ENCODE measurements at places on chromosomes 12 and 14.

DNA sequence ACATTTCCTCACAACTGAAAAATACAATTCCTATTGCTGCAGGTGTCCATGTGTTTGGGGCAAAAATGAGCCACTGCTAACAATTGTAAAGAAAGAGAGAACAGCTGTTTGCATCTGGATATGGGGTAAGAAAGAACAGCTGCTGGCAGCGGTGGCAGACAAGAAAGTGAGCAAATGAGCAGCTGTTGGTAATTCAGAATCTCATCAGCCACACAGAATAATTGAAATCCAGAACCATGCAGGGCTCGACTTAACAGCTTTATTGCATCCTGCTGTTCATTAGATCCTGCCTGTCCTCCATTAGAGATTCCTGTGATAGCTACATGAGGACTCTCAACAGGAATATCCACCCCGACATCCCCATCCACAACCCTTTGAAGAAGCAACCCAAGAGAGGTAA, 62.5 kb upstream of the TSPAN8 start:
- DNase-seq = no peak

DNA sequence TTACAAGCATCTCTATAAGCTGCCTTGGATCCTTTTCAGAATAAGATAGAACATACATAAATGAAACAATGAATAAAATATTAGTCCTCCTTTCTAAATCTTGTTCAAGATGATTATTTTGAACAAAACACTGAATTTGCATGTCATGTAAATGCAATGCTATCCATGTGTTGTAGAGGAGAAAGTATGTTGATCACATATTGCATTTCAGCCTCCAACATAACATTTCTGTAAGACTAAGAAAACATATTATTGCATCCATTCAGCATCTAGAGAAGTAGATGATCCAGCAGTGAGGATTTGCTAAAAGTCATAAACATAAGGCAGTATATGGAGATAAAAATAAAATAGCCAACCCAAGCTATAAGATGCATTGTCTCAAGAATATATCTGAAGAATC, 172.6 kb downstream of the CPNE8 start:
- DNase-seq = no peak

DNA sequence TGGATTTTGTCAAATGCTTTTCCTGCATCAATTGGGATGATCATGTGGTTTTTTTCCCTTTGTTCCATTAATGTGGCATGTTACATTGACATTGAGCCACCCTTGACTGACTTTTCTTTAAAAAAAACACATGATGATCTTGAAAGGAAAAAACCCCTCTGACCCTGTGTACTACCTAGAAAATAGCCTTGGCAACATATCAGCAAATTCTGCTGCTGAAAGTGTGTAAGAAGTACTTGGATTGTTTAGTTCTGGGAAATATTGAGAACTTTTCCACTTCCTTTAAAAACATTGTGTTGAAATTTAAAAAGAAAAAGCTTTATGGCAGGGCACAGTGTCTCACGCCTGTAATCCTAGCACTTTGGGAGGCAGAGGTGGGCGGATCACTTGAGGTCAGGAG, 20.7 kb downstream of the ACACB start:
- no peak for DNase-seq

DNA sequence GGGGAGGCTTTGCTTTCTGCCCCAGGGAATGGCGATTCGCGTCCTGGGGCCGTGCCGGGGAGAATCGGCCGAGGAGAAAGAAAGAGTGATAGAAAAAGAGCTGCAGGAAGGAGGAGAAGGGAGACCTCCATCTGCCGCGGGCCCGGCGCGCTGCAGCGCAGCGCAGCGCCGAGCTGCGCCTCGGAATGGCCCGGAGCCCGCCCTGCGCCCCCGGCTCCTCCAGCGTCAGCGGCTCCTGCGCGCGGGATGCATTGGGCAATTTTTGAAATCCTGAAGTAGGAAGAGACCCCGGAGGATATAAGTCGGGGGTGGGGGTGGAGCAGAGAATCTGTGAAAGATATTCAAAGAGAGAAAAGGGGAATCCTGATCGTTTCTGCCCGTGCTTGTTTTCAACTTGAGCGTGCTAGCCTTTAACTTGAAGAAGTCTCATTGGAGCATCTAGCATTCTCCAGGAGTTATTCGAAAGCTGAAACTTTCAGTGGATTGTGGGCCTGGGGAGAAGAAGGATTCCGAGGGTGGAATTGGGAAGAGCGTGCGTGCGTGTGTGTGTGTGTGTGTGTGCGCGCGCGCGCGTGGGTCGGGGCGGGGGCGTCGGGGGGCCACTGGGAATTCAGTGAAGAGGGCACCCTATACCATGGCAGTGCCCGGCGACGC, 441 bp downstream of the PDE3A start:
- no peak for DNase-seq

DNA sequence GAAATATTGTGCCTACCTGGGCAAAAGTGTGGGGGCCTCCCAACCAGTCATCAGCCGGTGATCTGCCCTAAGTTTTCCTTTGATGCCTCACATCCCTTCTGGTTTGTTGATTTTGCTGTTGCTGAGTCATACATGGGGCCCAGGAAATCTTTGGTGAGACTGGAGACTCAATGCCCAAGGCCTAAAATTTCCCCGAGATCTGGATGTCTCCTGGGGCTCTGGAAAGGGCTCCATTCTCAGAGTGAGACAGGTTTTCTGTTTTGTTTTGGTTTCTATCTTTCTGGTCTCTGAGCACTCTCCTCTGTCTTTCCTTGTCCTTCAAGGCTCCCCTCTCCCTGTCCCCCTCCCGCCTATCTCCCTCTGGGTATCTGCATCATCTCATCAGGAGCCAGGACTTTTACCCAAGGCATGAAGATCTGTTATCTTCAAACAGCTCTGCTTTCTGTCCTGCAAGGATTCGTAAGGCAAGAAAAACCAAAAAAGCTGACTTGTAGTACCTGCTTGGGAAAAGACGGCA, 152.8 kb upstream of the MAX start:
- no peak for DNase-seq

DNA sequence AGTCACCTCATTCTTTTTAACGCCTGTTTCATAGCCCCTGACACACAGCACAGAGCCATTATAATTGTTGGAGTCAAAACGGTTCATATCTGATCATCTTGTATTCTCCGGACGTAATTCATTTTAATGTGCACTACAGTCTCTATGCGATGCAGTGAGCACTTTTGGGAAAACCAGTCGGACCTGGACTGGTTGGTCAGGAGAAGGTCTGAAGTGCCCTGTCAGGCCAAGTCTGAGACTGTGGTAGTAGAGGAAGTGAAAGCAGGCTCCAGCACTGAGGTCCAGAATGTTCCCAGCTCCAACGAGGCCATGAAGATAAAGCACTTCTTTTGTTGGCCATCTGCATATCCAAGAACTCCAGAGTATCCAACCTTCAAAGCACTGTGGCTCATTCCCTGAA, 117.1 kb upstream of the NCOR2 start:
- no peak for DNase-seq

GRCh38 chr12:131547555-131547954, 163.3 kb upstream of the SFSWAP start:
- DNase-seq = no peak

- no peak for DNase-seq
These were observed 53.2 kb upstream of the VASH1 start for GRCh38 chr14:76708028-76708427.

DNA sequence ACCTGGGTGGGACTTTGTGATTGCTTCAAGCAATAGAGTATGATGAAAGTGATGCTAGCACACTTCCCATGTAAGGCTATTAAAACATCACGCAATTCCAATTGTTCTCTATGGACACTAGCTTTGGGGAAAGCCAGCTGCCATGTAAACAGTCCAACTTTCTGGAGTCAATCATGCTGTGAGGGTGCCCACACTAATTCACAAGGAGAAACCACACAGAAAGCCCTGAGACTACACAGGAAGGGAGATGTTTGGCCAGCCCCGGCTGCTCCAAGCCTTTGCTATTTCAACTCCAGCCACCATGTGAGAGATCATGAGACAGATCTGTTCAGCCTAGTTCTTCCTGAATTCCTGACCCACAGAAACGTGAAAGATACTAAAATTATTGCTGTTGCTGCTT, 96.3 kb downstream of the ST8SIA1 start:
- no peak for DNase-seq

GRCh38 chr14:64463873-64464272, 1.4 kb upstream of the AKAP5 start:
- no peak for DNase-seq

DNA sequence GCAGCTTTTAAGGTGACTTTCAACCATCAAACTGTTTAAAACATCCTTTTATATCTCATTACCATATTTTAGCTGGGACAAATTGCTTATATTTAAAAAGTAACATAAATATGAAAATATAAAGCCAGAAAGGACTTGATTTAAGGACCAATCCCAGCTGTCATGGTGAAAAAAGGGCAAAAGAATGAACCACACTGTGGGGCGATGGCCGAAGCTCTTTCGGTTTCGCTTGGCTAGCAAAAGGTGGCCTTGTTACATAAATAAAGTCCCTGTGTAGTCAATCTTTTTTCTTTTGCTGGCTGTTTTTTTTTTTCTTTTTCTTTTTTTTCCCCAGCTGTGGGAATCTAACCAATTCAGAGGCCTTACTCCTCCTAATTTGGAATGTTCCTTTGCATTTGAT, 50.9 kb downstream of the FBXO33 start:
- no peak for DNase-seq

- DNase-seq = no peak
These were observed 15.9 kb downstream of the ATP6V1D start for GRCh38 chr14:67343601-67344230.

DNA sequence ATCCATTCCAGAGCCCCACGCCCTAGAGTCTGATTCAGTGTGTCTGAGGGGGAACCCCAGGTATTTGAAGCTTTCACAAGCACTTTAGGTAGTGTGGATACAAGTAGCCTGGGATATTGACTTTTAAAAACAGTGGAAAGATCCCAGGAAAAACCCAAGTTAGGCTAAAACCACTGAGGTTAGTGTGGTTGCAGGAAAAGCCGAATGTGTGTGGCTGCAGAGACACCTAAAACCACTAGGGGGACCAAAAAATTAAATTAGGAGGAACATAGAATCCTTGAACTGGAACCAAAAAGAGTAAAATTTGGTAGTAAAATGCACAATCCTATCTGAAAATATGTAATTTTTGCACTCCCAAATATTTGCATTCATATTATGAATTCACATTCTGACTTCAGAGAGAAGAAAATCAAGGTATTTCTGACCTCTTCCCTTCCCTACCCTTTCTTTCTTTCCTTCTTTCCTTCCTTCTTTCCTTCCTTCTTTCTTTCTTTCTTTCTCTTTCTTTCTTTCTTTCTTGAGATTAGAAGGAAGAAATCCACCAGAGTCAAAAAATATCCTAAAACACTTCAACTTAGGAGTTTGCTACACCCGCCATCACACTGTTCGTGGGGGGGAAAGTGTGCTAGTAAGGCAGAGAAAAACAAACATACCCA, 37.8 kb downstream of the SLCO1A2 start:
- DNase-seq = no peak

DNA sequence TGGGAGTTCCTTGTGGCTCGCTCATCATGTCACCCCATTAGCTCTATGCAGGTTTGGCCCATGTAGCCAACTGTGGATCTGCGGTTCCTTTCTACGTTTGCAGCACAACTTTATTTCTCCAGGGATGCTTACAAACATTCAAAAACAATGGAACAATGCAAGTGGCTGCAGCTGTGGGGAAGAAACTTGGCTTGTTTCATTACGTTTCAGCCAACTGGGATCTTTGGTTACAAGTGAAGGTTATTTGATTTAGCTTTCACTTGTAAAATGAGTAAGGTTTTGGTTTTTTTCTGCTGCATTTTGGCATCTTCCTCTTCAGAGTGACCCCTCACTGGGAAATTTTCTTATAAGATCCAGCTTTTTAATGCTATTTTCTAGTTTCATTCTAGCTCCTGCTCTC, 105.9 kb downstream of the PLXNC1 start:
- DNase-seq = no peak

GRCh38 chr12:17204289-17205054, 598.5 kb upstream of the LMO3 start:
- no peak for DNase-seq

DNA sequence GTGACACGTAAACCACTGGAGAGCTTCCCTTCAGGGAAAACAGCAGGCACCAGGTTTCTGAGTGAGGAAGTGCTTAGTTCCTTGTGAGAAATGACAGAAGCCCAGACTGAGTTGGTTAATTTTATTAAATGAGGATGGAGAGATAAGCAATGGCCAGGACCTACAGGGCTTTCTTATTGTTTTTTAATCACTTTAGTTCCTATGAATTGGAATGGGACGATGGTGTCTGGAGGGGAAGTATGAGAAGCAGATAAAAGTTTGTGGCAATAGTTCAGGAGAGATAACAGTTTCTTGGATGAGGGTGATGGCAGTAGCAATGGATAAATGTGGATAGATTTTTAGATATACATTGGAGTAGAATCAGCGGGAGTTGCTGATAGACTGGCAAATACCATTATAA, 86.5 kb upstream of the PTPRR start:
- no peak for DNase-seq

- DNase-seq = no peak
These were observed 390.1 kb upstream of the RGS6 start for GRCh38 chr14:71541973-71542690.

DNA sequence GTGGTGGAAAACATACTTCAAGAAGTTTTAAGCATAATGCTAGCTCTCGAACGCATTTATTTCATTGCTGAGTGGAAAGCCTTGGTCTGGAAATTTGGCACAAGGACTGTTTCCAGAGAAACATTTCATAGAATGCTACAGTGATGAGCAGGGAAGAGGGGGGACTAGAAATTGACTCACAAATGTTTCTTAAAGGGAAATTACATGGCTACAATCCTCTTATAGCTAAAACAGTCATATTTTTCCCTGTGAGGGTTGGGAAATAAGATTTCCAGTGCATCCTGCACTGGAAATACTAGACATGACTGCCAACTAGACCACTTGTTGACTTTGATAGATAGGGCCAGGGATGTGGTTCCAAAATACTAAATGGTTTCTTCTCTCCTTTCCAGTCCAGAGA, 197.3 kb upstream of the RGS6 start:
- no peak for DNase-seq

DNA sequence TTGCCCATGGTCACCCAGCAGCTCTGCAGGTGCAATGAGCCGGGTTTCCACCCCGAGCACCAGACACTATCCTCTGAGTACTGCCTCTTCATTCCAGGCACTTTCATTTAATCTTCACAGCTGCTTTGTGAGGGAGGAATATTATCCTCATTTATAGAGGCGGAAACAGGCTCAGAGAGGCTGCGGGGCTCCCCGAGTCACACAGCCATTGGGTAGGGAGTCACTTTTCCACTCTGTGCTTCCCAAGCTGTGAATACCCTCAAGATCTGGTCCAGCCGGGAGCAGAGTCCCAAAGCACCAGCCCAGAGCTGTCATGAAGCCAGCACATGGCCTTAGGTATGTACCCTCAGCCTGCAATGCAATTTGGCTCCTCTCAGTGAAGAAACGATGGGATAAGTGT, 51.7 kb upstream of the RIN3 start:
- no peak for DNase-seq

DNA sequence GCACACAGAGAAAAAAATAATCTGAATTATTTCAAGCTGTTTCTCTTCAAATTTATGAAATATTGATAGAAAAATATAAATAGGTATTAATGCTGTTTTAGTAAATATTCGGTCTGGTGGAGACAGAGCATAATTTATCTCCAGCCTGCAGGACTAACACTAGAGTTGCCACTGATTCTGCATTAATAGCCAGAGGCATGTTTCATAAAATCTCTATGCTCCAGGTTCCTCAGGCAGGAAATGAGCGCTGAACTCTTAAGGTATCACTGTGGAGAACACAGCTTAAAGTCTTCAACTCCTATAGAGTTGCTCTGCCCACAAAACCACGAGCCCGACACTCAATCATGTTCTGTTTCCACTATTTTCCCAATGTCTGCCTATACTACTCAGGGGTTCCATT, 470.0 kb upstream of the TMPO start:
- DNase-seq = no peak

- DNase-seq = no peak
These were observed 20.9 kb downstream of the ZC2HC1C start for GRCh38 chr14:75090353-75090752.

Measured in omental fat pad (tissue), 4 donors.